ENCODE measurements at places on chromosomes 5 and 9.

DNA sequence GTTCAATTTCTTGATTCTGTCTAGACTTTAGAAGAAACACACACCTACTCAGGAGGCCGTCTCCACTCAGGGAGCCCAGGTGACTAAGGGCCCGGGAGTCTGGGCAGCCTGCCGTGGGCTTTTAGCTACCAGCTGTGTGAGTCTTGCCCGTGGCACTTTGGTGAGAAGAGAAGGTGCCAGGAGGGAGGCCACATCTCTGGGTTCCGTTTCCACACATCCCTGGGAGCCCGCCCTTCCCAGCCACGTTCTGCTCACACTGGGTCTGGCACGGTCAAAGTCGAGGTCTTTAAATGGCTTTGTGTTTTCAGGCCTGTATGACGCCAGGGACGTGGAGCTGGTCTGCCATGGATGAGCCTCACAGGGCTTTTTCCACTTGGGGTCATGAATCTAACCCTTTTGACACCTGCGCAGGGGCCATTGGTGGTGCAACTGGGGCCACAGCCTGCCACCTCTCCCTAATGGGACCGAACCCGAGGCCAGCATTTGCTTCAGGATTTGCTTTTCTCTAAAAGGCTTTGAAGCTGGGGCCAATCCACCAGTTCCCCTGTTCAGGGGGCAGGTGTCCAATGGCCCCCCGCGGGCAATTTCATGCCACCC is 17.2 kb upstream of the FCN2 start:
- H3K27ac ChIP-seq: no peak overlapping the region
- no peaks in the 10 kb centered on the region for H3K27me3 ChIP-seq
- no peak for DNase-seq
- H3K36me3 ChIP-seq: 0 out of 2 replicates have a peak, but pooled peaks cover 2% of the 10 kb centered on the region

DNA sequence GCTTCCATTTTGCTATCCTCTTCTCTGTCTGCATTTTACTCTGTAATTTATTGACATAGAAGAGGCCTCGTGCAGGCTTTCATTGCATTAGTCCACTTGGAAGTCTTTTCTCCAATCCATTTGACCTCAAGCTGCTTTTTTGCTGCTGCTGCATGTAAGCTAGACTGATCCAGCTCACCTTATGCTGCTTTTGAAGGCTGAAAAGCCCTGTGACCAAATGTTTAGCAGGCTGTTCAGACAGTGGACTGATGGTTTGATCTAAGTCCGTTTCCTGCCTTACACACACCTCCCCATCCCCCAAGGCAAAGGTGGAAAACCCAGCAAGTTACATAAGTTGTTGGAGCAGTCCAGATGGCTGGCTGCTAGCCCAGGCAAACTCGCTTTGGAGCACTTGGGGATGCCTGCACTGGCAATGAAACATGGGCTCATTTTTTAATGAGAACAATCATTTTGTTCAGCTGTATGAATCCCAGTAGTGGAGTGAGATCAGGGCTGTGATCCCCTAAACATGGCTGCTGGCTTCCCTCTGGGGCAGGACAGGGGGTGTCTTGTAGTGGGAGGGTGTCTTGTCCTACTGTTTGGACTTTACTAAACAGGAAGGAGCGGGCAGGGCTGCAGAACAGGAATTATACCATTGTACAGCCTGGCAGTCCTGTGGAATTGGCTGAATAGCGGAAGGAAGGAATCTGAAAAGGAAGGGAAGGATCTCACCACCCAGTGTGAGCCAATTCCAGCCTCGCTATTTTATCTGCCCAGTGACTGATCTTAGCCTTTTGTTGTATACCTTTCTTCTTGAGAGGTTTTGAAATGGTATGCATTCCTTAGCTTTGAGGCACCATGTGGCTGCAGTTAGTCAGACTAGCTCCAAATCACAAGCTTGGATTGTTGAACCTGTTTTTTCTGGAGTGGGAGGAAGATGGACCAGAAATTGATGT is 212.0 kb downstream of the ARHGAP26 start:
- DNase-seq: no peak
- no peak overlapping the region for H3K4me3 ChIP-seq
- peaks cover 36% of the 10 kb centered on the region for H3K4me1 ChIP-seq
- no peaks in the 10 kb centered on the region for H3K27me3 ChIP-seq
- H3K27ac ChIP-seq: peak overlapping the region; percentile 63

- no peak for DNase-seq
Observed at GRCh38 chr5:157903117-157903450, 44.1 kb upstream of the CLINT1 start.

DNA sequence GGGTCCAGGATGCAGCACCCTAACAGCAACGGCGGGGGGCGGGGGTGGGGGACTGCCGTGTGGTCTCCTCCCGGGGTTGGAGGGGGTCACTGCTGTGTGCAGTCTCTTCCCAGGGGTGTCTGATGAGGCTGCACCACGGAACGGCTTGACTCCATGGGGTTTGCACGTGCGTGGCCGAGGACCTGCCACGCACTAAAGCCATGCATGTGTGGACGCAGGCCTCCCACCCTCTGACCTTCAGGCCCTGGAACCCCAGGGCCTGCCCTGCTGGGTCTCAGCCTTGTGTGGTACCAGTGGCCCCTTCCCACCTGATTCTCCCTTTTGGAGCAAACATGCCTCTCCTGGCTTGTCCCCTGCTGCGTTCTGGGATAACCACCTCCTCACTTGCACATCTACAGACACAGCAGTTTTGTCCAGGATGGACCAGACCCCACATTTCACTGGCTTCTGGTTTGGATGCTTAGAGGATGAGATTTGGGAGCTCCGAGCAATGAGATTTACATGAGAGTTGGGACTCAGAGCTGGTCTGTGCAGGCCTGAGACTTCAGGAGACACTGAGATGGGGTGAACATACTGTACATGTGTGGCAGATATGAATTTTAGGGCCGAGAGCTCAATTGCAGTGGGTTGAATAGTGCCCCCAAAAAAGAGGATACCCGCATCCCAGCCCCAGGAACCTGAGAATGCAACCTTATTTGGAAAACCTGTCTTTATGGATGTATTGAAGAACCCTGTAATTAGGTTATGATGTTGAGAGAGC is 45.8 kb downstream of the SLC12A7 start:
- H3K36me3 ChIP-seq: peaks cover 3% of the 10 kb centered on the region
- no peaks in the 10 kb centered on the region for H3K27me3 ChIP-seq
- no peak overlapping the region for H3K4me3 ChIP-seq
- no peaks in the 10 kb centered on the region for H3K4me1 ChIP-seq

GRCh38 chr5:139266236-139266635 is 27.3 kb upstream of the MATR3 start:
- H3K27ac ChIP-seq: no peak overlapping the region
- DNase-seq: no peak
- no peaks in the 10 kb centered on the region for H3K27me3 ChIP-seq

GRCh38 chr9:129437626-129438323 is 183.1 kb downstream of the C9orf50 start:
- peak; percentile 30 for DNase-seq
- H3K4me1 ChIP-seq: peaks cover 29% of the 10 kb centered on the region
- H3K36me3 ChIP-seq: no peaks in the 10 kb centered on the region
- peaks cover 96% of the 10 kb centered on the region for H3K27me3 ChIP-seq

GRCh38 chr5:90096415-90097081 is 313.0 kb downstream of the CETN3 start:
- H3K36me3 ChIP-seq: no peaks in the 10 kb centered on the region
- no peaks in the 10 kb centered on the region for H3K4me1 ChIP-seq
- H3K4me3 ChIP-seq: no peak overlapping the region
- no peak overlapping the region for H3K27ac ChIP-seq

DNA sequence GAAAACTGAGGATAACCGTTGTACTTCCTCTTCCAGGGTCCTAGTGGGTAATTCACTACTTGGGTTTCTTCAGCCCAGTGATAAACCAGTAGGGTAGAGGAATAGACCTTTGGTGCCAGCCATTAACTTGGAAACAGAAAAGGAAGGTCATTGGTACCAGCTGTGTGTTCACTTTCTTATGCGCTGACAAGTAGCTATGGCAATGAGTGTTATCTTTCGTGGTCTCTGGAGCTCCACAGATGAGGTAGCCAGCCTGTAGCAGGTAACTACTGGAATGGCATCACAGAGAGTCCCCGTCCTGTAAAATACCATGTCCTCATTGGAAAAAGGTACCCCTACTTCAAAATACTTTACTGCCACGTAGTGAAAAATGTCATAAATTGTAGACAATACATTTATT is 2.3 kb downstream of the UHRF2 start:
- peaks cover 3% of the 10 kb centered on the region for H3K36me3 ChIP-seq
- peaks cover 44% of the 10 kb centered on the region for H3K4me1 ChIP-seq
- peak overlapping the region; percentile 76 for H3K4me3 ChIP-seq
- H3K27ac ChIP-seq: no peak overlapping the region
- DNase-seq: no peak

GRCh38 chr5:36777105-36777757 is 99.3 kb upstream of the NIPBL start:
- peaks cover 3% of the 10 kb centered on the region for H3K36me3 ChIP-seq
- DNase-seq: peak; percentile 46
- no peak overlapping the region for H3K4me3 ChIP-seq
- no peaks in the 10 kb centered on the region for H3K4me1 ChIP-seq

DNA sequence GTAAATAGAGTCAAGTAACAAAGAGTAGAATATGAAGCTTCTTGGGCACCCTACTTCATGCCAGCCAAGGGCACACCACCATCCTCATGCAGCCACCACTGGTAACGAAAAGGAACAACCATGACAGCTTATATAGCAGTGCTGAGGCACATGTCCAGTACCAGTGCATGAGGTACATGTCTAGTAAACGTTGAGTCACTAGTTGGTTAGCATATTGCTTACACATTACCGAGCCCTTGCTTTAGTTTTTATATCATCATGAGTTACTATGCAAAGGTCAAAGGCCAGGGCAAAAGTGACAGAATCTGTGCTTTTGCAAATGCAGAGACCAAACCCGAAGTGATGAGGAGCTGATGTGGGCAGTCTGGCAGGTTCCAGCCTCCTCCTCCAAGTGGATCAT is 147.1 kb upstream of the MAP1B start:
- no peak for DNase-seq
- H3K27ac ChIP-seq: no peak overlapping the region
- H3K4me1 ChIP-seq: peaks cover 22% of the 10 kb centered on the region
- H3K27me3 ChIP-seq: no peaks in the 10 kb centered on the region
- H3K4me3 ChIP-seq: no peak overlapping the region
- no peaks in the 10 kb centered on the region for H3K36me3 ChIP-seq

- H3K4me3 ChIP-seq: no peak overlapping the region
- H3K4me1 ChIP-seq: peaks cover 11% of the 10 kb centered on the region
- no peak for DNase-seq
Observed at GRCh38 chr5:106376522-106376921, 1294.2 kb downstream of the EFNA5 start.

GRCh38 chr5:873328-873727 is 19.3 kb downstream of the BRD9 start:
- H3K4me1 ChIP-seq: no peaks in the 10 kb centered on the region
- H3K36me3 ChIP-seq: peaks cover 84% of the 10 kb centered on the region
- H3K4me3 ChIP-seq: no peak overlapping the region
- no peak for DNase-seq
- H3K27me3 ChIP-seq: no peaks in the 10 kb centered on the region

DNA sequence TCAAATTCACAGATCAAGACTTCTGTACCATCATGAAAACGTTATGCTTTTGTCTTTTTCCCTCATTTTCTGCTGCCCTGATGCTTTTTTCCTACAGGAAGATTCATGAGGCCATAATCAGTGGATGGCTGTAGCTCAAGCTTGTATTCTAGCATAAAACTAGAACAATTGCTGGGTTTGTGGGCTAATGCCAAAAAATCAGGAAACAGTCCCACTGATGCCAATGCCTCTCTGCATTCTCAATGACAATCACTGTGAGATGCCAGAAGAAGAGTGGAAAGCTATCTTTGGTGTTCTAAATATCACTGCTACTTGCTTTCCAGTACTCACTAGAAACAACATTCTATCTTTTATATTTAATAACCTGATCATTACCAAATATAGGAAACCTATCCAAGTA is 33.3 kb upstream of the FAM170A start:
- H3K27me3 ChIP-seq: no peaks in the 10 kb centered on the region
- H3K27ac ChIP-seq: no peak overlapping the region
- H3K4me1 ChIP-seq: no peaks in the 10 kb centered on the region
- H3K4me3 ChIP-seq: no peak overlapping the region
- DNase-seq: no peak
- H3K36me3 ChIP-seq: peaks cover 18% of the 10 kb centered on the region

DNA sequence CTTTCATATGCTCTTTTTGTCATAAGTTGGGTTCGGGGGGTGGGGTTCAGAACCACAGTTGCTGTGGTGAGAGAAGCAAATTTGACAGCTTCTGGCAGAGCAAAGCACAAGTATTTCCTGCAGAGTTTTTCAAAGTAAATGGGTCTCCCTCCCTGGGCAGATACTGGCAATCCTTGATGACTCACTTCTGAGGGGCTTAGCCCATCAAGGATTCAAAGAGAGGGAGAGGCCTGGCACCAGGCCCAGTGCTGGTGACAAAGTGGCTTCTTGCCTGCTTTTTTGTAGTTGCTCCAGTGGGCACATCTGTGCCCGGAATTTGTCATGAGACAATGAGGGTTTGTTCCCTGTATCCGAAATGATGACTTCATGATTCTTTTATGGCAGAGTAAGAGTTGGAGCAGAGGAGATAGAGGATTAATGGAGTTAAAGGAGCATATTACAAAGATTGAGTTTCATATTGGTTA is 46.6 kb upstream of the TNC start:
- no peak for DNase-seq
- no peak overlapping the region for H3K4me3 ChIP-seq
- H3K36me3 ChIP-seq: peaks cover 3% of the 10 kb centered on the region
- peaks cover 20% of the 10 kb centered on the region for H3K4me1 ChIP-seq
- H3K27me3 ChIP-seq: peaks cover 5% of the 10 kb centered on the region

DNA sequence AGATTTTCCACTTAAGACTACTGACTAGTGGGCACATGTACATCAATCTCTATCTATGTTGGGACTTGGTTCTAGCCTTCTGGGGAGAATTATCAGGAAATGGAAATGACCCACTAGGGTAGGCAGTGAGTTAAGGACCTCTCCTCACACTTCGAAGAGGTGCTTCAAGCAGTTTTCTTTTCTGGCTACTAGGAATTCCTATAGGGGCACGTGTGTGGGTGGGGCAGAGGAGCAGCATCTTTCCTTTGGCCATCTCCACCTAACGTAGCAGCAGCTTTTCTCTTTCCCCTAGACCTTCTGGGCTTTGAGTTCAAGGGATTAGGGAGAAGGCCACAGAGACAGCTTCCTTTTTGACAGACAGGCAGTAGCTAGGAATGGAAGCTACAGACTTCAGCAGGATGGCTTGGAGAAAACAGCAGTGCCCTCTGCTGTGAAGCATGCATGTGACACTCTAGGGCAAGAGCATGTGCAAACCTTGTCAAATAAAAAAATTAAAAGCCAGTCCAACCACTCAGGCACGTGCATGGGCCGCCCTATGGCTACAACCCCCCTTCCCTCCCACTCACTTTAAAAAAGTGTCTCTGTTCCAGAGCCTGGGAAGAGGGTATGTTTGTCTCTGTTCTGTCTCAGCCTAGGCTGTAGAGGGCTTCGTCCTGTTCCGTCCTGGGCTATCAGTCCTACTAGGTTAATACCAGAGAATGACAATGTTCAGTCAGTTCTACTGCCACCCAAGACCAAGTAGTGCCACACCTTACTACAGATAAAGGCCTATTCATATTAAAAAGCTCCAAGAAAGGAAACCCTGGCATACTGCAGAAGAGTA is 8.7 kb upstream of the GFRA3 start:
- no peaks in the 10 kb centered on the region for H3K4me1 ChIP-seq
- no peaks in the 10 kb centered on the region for H3K27me3 ChIP-seq
- no peak overlapping the region for H3K4me3 ChIP-seq
- peak; percentile 57 for DNase-seq

GRCh38 chr9:37038302-37038942 is 4.4 kb upstream of the PAX5 start:
- H3K36me3 ChIP-seq: no peaks in the 10 kb centered on the region
- no peak overlapping the region for H3K27ac ChIP-seq
- peaks cover 46% of the 10 kb centered on the region for H3K4me1 ChIP-seq
- no peak for DNase-seq
- peak overlapping the region; percentile 74 for H3K4me3 ChIP-seq

- H3K36me3 ChIP-seq: peaks cover 20% of the 10 kb centered on the region
- DNase-seq: peak; percentile 31
- H3K27me3 ChIP-seq: no peaks in the 10 kb centered on the region
- H3K4me1 ChIP-seq: peaks cover 6% of the 10 kb centered on the region
Observed at GRCh38 chr9:135506327-135507103, 6.0 kb downstream of the MRPS2 start.
